Thoracic aorta (tissue), 2 donors: ENCODE measurements at places on chromosomes 6 and 20. TPM values are rescaled to one million over a fixed set of nuclear protein-coding genes. Genes with fewer than 3 reads are reported as not detected.

STMND1 gene
- total RNA-seq: not detected

- DNase-seq: no peak
Observed at GRCh38 chr6:25250878-25251277, 28.3 kb upstream of the CARMIL1 start.

DNA sequence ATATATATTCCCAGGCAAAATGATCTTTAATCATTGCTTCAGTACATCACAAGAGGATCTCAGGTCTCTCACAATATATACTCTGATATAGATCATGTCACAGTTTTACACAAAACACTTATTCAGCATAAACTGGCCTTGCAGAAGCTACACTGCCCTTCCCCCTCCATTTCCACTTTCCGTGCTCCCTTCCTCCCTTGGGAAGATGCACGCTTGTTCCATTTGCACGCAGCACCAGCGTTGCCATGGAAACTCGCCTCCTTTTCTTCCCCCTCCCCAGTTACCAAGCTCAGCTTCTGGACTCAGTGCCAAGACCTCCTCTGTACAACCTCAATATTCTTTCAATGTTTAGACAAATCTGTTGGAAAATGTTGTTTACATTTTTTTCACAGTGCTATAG is 154.6 kb downstream of the RFPL4B start:
- DNase-seq: no peak

- no peak for DNase-seq
Observed at GRCh38 chr20:19249106-19249879, 36.9 kb downstream of the SLC24A3 start.

TNFRSF21 gene
- total RNA-seq: 7.3 TPM

GRCh38 chr6:144405163-144405562 is 120.0 kb downstream of the UTRN start:
- DNase-seq: no peak

DNA sequence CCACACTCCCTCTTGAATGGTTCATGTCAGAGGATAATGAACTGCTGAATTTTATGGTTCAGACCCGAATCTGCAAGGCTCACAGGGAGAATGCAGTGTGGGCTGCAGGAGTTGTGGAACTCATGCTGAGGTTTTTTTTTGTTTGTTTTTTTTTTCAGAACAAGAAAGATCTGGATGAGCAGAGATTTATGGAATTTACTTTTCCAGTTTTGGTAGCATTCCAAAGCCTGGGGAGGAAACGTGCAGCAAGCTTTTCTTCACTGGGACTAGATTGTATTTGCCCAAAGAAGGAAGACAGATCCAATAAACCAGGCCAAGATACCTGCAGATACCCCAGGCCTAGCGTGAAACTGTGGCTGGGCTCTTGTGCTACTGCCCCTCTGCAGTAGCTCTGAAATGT is 223.9 kb upstream of the TAB2 start:
- DNase-seq: no peak

FITM2 gene
- total RNA-seq: 8.7 TPM

DNA sequence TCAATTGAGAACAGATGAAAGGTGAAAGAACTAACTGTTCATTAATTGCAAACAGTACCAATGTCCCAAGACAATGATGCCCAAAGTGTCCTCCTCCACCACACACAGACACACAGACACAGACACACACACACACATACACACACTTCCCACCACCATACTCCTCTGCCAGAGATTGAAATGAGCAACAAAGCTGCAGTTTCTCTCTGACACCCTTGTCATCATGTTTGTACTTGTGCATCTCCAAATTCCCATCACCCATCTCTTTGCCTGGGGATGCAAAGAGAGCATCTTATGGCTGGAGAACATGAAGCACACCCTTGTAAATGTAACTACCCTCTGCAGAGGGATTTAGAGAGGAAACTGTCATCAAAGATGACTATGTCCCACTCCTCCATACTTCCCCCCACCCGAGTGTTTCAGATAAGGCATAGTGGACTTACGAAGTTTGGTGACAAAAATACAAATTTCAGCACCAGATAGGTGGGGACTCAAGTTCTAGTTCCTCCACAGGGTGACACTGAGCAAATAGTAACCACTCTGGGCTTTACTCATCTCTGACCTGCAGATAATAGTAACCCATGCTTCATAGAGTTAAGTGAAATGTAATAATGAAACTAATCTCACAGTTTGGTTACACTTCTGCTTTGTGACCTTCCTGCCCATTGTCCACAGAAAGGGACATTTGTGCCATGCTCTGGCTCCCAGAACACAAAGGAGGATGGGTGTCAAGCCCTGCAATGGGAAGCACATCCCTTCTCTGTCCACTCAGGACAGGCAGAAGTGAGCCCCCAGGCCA is 8.7 kb downstream of the MAFB start:
- DNase-seq: no peak

GRCh38 chr6:3535776-3536435 is 79.1 kb upstream of the SLC22A23 start:
- DNase-seq: no peak

DNA sequence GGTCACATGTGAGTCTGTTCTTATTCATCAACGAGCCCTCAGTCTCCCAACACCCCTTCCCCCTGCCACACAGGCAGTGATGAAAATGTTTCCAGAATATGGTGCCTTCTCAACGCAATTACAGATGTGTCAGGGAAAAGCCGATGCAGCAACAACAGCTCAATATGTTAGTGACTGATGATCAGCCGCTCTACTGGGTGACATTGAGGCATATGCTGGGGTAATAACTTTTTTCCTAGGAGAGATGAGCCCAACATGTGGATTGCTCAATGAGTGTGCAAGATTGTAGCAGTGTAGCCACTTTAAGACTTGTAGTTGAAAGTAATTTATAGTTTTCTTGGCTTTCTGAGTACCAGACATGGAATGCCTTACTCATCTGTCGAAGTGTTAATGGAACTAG is 49.4 kb downstream of the DTD1 start:
- DNase-seq: no peak

DNA sequence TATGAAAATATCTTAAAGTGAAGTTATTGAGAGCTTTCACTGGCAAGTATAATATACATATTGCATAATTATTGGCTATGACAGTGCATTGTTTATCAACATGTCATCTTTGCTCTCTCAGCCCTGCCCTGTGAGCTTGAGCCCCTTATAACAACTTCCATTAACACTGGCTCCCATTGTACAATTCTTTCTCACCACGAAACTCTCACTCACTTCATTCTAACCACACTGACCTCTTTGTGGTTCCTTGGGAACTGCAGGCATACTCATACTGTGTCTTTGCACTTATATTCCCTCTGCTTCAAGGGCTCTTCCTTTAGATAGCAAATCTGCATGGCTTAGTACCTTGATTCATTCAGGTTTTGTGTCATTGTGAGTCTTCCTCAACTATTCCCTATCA is 411.8 kb downstream of the CDKAL1 start:
- DNase-seq: no peak

DNA sequence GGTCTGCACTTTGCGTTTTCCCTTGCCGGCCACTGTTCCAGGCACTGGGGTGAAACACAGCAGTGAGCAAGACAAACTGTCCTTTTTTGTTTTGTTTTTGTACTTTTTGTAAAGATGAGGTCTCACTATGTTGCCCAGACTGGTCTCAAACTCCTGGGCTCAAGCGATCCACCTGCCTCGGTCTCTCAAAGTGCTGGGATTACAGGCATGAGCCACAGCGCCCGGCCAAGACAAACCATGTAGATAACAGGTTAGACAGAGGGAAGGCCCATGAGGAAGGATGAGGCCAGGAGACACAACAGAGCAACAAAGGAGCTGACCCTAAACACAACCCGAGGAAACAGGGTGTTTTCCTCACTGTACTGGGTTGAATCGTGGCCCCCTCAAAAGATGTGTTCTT is 165.4 kb downstream of the NFATC2 start:
- no peak for DNase-seq

DNA sequence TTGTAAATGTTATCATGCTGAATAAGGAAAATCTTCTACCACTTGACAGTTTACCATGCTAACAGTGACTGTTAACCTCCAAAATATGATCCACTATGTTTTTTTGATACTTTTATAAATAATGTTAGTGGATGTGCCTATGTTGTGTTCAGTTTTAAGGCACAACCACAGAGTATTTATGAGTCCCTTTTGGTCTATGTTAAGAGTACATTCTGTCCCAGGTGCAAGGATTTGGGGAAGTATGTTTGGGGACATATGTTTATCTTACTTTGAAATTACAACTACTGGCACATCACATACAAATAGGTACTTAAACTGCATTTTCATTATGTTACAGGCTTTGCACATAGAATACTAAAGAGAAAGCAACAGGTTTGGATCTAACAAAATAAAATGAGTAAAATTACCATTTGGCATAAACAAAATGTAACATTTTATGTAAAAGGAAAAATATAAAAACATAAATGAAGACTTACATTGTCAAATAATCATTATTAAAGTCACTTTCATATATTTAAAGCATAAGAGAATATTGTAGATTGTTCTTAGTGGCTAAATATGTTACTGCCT is 71.2 kb downstream of the SESN1 start:
- DNase-seq: no peak

- DNase-seq: no peak
Observed at GRCh38 chr6:36242161-36242560, 27.7 kb upstream of the PNPLA1 start.

GRCh38 chr6:166381381-166381732 is 1.4 kb downstream of the MPC1 start:
- DNase-seq: no peak

DEFB115 gene
- total RNA-seq: not detected

DNA sequence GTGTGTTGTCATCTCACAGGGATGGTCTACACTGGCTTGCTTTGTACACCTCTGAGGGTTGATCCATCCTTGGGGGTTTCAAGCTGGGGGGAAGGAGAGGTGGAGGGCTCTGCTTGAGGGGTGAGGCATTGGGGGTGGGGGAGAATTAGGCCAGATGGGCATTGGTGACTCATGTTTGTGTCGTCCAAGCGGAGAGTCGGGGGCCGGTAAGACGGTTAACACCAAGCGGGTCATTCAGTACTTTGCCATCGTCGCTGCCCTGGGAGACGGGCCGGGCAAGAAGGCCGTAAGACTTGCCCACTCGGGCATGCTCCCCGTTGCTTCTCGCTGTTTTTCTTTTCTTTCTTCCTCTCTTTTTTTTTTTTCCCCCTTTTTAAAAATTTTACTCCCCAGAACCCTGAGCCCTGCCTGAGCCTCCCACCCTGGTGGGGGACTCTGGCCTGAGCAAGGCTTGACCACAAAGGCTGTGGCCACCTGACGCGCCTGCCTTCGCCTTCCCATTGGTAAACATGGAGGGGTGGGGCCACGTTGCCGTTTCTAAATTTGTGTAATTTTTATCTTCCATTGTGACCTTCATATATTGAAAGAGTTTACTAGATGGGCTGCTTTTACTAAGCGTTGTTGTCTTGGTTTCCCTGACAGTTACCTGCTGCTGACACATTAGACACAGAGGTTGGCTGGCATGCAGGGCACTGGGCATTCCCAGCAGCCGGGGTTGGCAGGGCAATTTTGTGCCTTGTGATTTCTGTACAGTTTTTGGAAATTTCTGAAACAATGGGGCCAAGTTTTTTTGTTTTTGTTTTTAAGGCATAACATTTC is 26.8 kb downstream of the MYH7B start:
- DNase-seq: no peak

IRF4 gene
- 1.8 TPM for total RNA-seq

OR2B6 gene
- total RNA-seq: not detected
